ENCODE measurements at places on chromosomes 1 and 21.

GRCh38 chr1:192224396-192224795 is 66.1 kb downstream of the RGS18 start:
- DNase-seq: no peak

DNA sequence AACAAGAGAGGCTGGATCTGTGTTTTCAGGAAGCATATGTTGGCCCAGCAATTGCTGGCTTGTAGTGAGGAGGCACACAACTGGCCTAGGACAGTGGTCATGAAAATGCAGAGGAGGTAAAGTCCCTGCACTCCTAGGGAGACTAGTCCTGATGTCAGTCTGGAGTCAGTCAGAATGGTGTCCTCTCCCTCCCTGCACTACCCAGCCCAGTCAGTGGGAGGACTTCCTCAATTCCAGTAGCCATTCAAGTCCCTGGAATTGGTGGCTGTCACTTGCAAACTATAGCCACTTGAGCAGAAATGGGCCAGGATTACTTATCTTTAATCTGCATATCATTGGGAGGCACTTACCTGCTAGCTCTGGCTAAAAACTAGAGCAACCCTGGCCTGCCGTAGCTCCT is 18.6 kb downstream of the NDUFS5 start:
- no peak for DNase-seq

GRCh38 chr1:75529488-75529887 is 81.4 kb downstream of the SLC44A5 start:
- DNase-seq: no peak

DNA sequence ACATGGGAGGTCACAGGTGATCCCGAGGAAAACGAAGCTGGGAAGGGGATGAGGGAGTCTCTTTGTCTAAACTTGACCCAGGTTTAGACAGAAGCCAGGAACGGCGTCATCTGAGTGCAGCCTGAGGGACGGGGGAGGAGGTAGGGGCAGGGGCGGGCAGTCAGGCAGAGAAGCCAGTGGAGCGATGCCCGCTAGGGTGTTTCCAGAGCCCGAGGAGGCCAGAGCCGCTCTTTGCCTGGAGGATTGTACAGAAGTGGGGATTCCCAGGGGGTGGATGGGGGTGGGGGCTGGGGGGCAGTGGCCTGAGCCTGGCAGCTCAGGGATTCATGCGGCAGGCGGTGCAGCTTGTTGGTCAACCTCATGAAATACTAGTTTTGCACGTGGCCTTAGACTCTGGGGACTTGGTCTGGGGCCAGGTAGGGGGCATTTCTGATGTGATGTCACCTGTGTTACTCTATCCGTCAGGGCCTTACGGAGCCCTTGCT is 58.4 kb downstream of the VPS26C start:
- no peak for DNase-seq

Data from liver (tissue), 10 donors.